Thymus (tissue), 14 donors: ENCODE measurements at places on chromosomes 1 and 21. TPM values are rescaled to one million over a fixed set of nuclear protein-coding genes. Genes with fewer than 3 reads are reported as not detected.

DNA sequence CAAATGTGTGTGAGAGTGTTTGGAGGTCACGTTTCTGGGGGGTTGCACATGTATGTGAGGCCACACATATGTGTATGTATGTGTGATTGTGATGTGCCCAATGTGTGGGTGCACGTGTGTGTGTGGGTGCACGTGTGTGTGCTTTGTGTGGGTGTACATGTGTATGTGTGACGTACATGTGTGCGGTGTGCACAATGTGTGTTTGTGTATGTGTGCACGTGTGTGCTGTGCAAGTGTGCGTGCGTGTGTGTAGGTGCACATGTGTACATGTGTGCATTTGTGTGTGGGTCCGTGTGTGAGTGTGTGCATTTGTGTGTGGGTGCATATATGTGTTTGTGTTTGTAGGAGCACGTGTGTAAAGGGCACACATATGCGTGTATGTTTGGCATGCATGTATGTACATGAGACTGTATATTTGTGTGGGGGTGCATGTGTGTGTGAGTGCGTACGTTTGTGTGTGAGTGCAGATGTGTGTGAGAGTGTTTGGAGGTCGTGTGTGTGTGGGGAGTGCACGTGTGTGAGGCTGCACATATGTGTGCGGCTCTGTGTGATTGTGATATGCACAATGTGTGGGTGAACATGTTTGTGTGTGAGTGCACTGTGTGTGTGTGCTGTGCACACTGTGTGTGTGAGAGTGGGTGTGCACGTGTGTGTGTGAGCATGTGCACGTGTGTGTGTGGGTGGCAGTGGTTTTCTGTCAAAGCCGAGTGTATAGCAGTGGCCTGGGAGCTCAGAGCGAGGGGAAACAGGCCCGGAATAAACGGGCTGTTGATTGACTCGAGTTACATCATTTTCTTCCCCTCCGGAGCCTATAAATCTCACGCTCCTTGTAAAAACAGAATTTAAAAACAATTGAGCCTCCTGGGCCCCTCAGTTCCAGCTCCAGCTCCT, 132.7 kb upstream of the ARHGEF16 start:
- no peaks in the 10 kb centered on the region for H3K36me3 ChIP-seq
- H3K4me1 ChIP-seq, result no peaks in the 10 kb centered on the region
- no peaks in the 10 kb centered on the region for H3K27me3 ChIP-seq
- H3K4me3 ChIP-seq, result no peak overlapping the region
- DNase-seq, result no peak

NDUFS5 gene
- 359 TPM for total RNA-seq

DNA sequence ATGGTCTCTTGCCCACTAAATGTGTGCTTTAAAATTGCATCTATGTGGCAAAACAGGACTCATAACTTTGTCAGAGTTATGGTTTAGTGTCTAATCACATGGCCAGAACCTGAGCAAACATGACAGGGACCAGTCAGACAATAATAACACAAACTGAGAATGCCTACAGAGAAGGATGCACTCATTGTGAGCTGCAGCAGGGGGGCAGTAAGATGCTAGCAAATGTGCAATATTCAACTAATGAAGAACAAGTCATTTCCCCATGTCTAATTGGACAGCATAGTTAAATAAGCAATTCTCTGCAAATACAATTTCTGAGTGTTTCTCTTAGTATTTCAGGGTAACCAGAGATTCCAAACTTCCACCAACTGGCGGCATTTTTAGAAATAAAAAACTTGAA, 30.8 kb downstream of the SPAG17 start:
- H3K27ac ChIP-seq, result no peak overlapping the region
- no peaks in the 10 kb centered on the region for H3K36me3 ChIP-seq
- H3K4me1 ChIP-seq, result no peaks in the 10 kb centered on the region
- no peak overlapping the region for H3K4me3 ChIP-seq

DNA sequence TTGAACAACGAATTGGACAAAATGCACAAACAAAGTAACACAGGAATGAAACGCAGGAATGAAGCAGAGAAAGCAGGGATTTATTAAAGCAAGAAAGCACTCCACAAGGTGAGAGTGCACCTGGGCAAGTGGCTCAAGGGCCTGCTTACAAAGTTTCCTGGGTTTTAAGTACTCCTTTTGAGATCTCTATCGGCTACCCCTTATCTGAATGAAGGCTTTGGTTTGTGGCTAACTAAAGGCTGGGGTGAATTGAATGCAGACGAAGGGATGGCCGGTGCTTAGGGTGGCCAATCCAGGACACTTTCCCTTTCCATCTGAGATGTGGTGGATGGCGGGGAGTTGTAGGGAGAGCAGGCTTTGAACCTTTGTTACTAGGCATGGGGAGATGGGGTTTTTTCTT, 151.4 kb upstream of the KIAA0040 start:
- H3K36me3 ChIP-seq, result no peaks in the 10 kb centered on the region
- H3K27ac ChIP-seq, result no peak overlapping the region
- H3K27me3 ChIP-seq, result peaks cover 3% of the 10 kb centered on the region
- H3K4me1 ChIP-seq, result no peaks in the 10 kb centered on the region

DNA sequence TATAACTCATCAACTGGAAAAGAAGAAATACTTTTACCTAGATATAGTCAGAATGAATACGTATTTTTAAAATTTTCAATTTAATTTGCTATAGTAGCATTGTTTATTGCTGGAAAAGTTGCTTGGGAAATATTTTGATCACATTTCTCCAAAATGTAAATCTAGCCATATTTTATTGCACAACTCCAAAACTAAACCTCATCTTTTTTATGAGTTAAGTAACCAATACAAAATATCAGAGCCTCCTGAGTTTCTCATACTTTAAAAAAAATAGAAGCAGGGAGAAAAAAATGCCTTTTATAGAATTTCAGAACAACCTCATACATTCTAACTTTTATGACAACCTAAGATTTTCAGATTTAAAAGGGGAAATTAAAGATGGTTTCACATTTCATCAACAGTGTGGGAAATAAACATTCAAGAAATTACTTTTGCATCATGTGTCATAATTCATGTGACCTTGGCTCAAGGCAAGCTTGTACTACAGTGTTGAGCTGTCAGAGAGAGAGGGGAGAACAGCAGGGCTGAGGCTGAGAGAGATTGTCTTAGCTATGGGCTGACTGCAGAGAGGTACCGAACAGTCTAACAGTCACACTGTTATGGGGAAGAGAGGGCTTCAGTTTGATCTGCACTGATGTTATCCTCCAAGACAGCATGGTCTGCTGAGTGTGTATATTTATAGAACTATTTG, 519.0 kb downstream of the LTN1 start:
- H3K27me3 ChIP-seq, result no peaks in the 10 kb centered on the region
- H3K4me3 ChIP-seq, result no peak overlapping the region
- no peak for DNase-seq
- no peaks in the 10 kb centered on the region for H3K36me3 ChIP-seq
- H3K27ac ChIP-seq, result no peak overlapping the region

DNA sequence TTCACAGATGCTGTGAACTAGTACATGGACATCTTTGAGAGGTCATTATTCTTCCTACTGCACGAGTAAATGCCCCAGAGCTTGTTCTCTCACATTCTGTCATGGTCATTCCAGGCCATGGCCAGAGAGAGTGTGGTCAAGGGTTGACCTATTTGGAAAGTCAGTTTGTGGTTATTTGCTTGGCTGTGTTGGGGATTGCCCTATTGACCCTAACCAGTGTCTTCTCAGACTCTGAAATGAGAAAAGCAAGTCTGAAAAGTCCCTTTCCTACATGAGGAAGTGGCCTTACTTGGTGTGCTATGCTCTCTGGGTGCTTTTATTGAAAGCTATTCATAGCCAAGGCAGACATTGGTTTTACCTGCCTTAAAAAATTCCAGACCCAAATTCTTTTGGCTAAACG, 26.6 kb downstream of the CLIC6 start:
- no peaks in the 10 kb centered on the region for H3K4me1 ChIP-seq
- DNase-seq, result no peak
- no peak overlapping the region for H3K4me3 ChIP-seq
- no peaks in the 10 kb centered on the region for H3K36me3 ChIP-seq
- H3K27me3 ChIP-seq, result peaks cover 4% of the 10 kb centered on the region
- H3K27ac ChIP-seq, result no peak overlapping the region

GRCh38 chr1:27106561-27107323, 48.2 kb downstream of the SLC9A1 start:
- H3K27ac ChIP-seq, result peak overlapping the region; percentile 18
- no peak overlapping the region for H3K4me3 ChIP-seq
- peaks cover 22% of the 10 kb centered on the region for H3K4me1 ChIP-seq
- H3K27me3 ChIP-seq, result no peaks in the 10 kb centered on the region

GRCh38 chr1:172638885-172639831, 19.7 kb upstream of the FASLG start:
- H3K4me1 ChIP-seq, result peaks cover 43% of the 10 kb centered on the region
- DNase-seq, result peak; percentile 53
- H3K27me3 ChIP-seq, result no peaks in the 10 kb centered on the region
- no peaks in the 10 kb centered on the region for H3K36me3 ChIP-seq
- peak overlapping the region; percentile 64 for H3K27ac ChIP-seq

- H3K4me3 ChIP-seq, result no peak overlapping the region
- H3K27ac ChIP-seq, result no peak overlapping the region
- DNase-seq, result no peak
- H3K27me3 ChIP-seq, result no peaks in the 10 kb centered on the region
Measured at GRCh38 chr1:202152399-202152798, 7.9 kb upstream of the ARL8A start.

- no peaks in the 10 kb centered on the region for H3K27me3 ChIP-seq
- H3K4me1 ChIP-seq, result no peaks in the 10 kb centered on the region
- no peak for DNase-seq
- no peaks in the 10 kb centered on the region for H3K36me3 ChIP-seq
- H3K27ac ChIP-seq, result no peak overlapping the region
Measured at GRCh38 chr1:229888561-229889001, 178.5 kb upstream of the GALNT2 start.

- H3K36me3 ChIP-seq, result peaks cover 75% of the 10 kb centered on the region
- no peak overlapping the region for H3K4me3 ChIP-seq
- H3K27ac ChIP-seq, result no peak overlapping the region
- DNase-seq, result no peak
- no peaks in the 10 kb centered on the region for H3K27me3 ChIP-seq
Measured at GRCh38 chr1:7967196-7967595, 5.7 kb downstream of the PARK7 start.

GNAT2 gene
- 0.14 TPM for total RNA-seq

GRCh38 chr1:119768778-119769177, at the start of gene HMGCS2:
HMGCS2 (minus strand) TSS chr1:119768905; CDS start chr1:119768844, 61 bp downstream.
- H3K36me3 ChIP-seq, result no peaks in the 10 kb centered on the region
- no peaks in the 10 kb centered on the region for H3K4me1 ChIP-seq
- no peak within 1 kb of the TSS for H3K4me3 ChIP-seq
- no peaks in the 10 kb centered on the region for H3K27me3 ChIP-seq
- H3K27ac ChIP-seq, result no peak within 1 kb of the TSS

- no peak for DNase-seq
- H3K4me1 ChIP-seq, result peaks cover 39% of the 10 kb centered on the region
- H3K27ac ChIP-seq, result peak overlapping the region; percentile 27
Measured at GRCh38 chr1:33346927-33347649, 26.2 kb upstream of the A3GALT2 start.

GRCh38 chr1:178802873-178803272, 68.0 kb downstream of the ANGPTL1 start:
- H3K4me1 ChIP-seq, result no peaks in the 10 kb centered on the region
- H3K27ac ChIP-seq, result no peak overlapping the region
- H3K27me3 ChIP-seq, result no peaks in the 10 kb centered on the region
- no peak for DNase-seq
- peaks cover 12% of the 10 kb centered on the region for H3K36me3 ChIP-seq

RNU1-3 gene
- total RNA-seq, result 17,380 TPM
